Stimulated activated effector memory CD8-positive, alpha-beta T cell treated with anti-CD3 and anti-CD28 coated beads, Interleukin-12 subunit alpha, Interleukin-12 subunit beta, amount 100 ng/mL, for 72 hours (primary cell): ENCODE measurements at places on chromosomes 6 and 20.

- DNase-seq = no peak
These were observed 45.2 kb downstream of the UTRN start for GRCh38 chr6:144330017-144330987.

GRCh38 chr20:3014662-3015061 lies 28.8 kb upstream of the GNRH2 start:
- no peak for DNase-seq

DNA sequence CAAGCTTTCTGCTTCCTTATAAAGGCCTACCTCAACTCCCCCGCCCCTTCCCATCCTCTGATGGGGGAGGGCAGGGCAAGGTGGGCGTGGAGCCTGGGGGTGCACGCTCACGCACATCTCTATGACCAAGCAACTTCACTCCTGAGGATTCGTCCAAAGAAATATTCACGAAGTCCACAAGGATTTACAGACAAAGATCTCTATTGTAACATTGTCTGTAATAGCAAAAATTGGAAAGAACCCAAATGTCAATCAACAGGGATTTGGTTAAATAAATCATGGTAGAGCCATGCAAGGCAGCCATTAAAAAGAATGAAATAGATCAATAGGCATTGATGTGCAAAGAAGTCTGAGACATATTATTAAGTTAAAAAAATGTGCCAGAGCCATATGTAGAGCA lies 130.4 kb upstream of the AFDN start:
- DNase-seq = no peak

DNA sequence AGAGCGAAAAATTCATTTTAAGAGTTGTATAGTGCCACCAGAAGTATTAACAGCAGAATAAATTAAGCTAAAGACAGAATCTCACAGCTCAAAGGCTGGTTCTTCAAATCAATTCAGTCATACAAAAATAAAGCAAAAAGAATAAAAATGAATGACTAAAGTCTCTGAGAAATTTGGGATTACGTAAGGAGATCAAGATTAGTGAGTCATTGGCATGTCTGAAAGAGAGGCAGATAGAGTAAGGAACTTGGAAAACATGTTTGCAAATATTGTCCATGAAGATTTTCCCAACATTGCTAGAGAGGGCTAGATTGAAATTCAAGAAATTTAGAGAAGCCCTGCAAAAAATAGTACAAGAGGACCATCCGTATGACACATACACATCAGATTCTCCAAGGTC lies 1413.9 kb upstream of the ADGRB3 start:
- DNase-seq = no peak

GRCh38 chr20:1434571-1435336 lies 31.9 kb downstream of the NSFL1C start:
- peak; percentile 84 for DNase-seq

GRCh38 chr20:51249781-51250180 lies 226.9 kb upstream of the KCNG1 start:
- no peak for DNase-seq

GRCh38 chr6:41375598-41376151 lies 40.3 kb downstream of the NCR2 start:
- no peak for DNase-seq

DNA sequence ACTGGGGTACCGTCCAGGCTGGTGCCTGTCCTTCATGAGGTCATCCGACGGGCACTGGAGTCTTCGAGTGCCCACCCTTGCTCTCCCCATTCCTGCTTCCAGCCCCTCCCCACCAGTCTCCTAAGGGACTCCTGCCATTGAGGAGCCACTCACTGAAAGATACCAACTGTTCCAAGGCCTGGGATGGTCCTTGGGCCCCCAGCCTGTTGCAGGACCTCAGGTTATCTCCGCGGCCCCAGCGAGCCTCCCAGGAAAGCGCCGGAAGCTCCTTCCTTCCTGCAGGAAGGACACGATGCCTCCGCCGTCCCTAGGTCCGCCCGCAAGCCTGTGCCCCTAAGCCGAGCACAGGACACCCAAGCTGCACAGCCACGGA lies 1.2 kb downstream of the NKAIN4 start:
- no peak for DNase-seq

GRCh38 chr20:13913572-13913971 lies 76.8 kb downstream of the SEL1L2 start:
- no peak for DNase-seq

GRCh38 chr6:21371676-21372171 lies 221.8 kb upstream of the SOX4 start:
- DNase-seq = no peak

GRCh38 chr6:29071831-29072723 lies 15.0 kb downstream of the OR2B3 start:
- no peak for DNase-seq

GRCh38 chr20:59698598-59698997 lies 94.3 kb downstream of the PHACTR3 start:
- no peak for DNase-seq

DNA sequence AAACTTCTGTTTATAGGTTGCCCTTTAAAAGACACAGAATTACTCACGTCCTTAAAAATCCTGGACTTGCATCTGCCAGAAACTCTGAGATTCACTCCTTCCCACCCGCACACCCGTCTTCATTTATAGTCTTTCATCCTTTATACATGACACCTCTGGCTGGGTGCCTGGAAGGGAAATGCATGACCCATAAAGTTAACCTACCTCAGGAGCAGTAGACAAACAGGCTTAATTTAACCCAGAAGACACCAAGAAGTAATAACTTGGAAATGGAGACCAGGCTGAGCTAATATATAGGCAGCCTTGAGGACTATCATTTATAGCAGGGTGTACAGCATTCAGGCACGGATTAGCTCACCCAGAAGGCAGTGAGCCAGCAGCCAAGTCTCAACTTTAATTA lies 429.0 kb upstream of the NRSN1 start:
- DNase-seq = no peak

- no peak for DNase-seq
These were observed 577.1 kb downstream of the DOK5 start for GRCh38 chr20:55052459-55052858.

- no peak for DNase-seq
These were observed 43.4 kb downstream of the PLAGL1 start for GRCh38 chr6:143964674-143965081.

DNA sequence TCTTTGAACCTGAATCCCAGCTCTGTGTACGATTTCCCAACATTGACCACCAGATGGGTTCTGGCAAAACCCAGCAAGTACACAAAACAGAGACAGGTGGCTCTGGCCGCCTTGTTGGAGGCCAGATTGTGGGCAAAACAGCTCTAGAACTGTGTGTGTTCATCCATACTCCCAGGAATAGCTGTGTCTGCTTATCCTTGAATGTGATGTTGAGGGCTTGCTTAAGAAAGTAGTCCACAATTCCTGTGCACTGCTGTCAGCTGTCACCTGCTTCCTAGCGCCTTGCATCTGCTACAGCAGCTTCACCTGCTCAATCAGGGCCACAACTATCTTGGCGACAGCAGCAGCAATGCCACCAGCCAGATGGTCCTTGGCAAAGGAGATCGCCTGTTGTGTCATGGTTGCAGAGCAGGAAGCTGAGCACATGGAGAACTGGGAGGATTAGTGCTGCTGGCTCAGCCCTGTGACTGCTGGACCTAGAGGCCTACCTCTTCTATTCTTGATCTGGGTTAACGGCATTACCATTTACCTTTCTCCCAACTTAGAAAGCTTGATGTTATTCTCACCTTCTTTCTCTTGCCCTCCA lies 3.7 kb upstream of the SMAP1 start:
- DNase-seq = no peak

GRCh38 chr20:62832212-62832922 lies 15.5 kb downstream of the COL9A3 start:
- DNase-seq = no peak
